ENCODE measurements at places on chromosomes 12 and 14.

- DNase-seq: no peak
These were observed 89.9 kb upstream of the DCN start for GRCh38 chr12:91272461-91273063.

- no peak for DNase-seq
These were observed 24.0 kb downstream of the TIMELESS start for GRCh38 chr12:56425193-56425592.

DNA sequence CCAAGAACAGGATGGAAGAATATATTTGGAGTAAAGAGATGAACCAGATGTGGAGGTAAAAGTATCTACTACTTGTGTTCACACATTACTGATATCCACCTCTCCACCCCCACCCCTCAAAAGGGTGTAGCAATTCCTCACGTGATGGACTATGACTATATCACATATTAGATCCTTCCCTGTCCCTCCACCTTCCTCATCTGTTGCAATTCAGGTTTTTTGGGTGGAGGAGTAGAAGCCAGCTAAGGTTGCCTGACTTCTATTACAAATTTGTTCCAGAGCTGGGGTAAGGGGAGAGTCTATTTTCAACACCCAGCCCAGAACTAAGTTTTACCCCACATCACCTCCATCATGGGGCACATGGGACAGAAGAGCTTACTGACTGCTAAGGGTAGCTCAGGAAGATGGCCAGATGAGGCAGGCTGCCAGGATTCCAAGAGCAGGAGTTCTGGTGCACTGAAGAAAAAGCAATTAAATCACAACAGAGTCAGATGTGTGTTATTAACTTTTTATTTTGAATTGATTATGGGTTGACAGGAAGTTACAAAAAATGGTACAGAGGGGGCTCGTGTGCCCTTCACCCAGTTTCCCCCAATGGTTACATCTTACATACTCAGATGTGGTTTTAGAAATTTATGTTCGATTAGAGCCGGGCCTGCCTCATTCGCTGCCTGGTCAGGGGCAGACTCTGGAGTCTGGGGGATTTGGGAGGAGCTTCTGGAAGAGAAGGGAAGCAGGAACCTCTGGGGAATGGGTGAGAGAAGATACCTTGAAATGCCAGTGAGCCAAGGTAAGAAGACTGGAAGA, 2.1 kb downstream of the RNASE13 start:
- no peak for DNase-seq

DNA sequence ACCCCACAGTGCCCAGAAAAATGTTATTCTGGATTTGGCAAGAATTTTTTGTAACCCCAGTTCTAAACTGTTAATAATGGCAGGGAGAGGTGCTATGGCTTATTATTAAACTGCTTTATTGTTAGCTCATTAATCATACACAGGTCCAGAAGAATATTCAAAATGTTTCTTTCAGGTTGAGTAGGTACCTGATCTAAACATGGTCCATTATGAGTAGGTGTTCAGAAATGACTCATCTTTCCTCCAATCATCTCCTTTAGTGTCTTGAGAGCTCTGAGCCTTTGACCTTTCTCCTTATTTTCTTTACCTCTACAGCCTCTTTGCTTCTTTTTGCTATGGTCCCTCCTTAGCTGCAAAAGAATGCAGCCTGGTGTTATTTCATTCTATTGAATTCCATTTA, 211.0 kb upstream of the GARIN6 start:
- DNase-seq: no peak

DNA sequence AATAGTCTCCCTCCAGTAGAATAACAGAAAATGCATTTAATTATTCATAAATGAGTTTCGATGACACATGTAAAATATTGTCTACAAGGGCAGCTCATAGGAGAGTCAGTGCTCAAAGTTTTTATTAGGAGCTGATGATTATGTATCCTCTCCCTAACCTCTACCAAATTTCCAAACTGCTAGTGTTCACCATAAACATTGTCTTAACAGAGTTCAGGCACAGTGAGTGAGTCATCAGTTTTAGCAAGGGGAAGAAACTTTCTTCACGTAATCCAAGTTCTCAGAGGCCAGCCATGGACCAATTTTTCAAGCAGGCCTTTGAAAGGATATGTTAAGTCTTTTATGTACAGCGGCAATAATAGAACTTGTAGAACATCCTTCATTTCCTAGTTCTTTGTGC, 649.2 kb upstream of the MIS18BP1 start:
- no peak for DNase-seq

- DNase-seq: peak; percentile 47
These were observed 1.8 kb downstream of the FBXL14 start for GRCh38 chr12:1592444-1593173.

DNA sequence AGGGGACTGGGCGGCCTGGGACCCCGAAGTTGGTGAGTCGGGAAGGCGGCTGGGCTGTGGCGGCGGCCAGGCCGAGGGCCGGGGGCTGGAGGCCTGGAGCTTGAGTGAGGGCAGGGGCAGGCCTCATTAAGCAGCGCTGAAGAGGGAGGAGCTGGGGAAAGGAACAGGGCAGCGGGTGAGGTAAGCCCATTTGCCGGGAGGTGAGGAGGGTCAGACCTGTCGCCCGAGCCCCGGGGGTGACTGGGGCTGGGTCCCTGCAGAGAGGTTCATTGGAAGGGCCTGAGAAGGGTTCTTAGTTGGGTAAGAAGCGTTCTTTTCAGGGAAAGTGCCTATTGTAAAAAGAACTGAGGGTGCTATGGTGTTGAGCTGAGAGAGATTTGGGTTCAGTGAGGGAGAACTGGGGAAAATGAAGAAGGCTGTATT, 441 bp downstream of the RAB5B start:
- peak; percentile 30 for DNase-seq

- DNase-seq: no peak
These were observed 311.8 kb downstream of the RPAP3 start for GRCh38 chr12:47394070-47394469.

DNA sequence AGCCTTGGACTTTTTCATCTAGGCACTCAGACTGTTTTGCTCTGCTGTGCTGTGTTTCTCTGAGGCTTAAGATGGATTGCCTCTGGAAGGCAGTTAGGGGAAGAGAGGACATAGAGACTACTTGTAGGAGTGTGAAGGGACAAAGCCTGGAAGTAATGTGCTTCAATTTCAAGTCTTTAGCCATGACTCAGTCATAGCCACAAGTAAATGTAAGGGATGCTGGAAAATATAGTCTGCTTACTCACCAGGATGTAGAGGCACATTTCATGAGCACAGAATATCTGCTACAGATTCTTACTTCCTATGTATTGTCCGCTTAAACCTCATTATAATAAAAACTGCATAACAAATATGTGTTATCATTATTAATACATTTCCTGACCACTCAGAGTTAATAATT, 794.3 kb upstream of the NOVA1 start:
- no peak for DNase-seq

- DNase-seq: no peak
These were observed 21.5 kb upstream of the FAM181A start for GRCh38 chr14:93905623-93906022.

DNA sequence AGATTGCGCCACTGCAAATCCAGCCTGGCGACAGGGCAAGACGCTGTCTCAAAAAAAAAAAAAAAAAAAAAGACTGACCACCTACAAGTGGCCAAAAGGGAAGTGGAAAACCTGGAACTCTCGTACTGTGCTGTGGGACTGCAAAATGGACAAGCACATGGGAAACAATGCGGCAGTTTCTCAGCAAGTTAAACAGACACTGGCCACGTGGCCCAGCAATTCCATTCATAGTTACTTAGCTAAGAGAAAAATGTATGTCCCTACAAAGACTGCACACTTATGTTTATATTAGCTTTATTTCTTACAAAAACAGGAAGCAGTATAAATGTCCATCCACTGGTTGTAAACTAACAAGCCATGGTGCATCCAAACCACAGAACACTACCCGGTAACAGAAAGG, 5.6 kb downstream of the CHFR start:
- no peak for DNase-seq

DNA sequence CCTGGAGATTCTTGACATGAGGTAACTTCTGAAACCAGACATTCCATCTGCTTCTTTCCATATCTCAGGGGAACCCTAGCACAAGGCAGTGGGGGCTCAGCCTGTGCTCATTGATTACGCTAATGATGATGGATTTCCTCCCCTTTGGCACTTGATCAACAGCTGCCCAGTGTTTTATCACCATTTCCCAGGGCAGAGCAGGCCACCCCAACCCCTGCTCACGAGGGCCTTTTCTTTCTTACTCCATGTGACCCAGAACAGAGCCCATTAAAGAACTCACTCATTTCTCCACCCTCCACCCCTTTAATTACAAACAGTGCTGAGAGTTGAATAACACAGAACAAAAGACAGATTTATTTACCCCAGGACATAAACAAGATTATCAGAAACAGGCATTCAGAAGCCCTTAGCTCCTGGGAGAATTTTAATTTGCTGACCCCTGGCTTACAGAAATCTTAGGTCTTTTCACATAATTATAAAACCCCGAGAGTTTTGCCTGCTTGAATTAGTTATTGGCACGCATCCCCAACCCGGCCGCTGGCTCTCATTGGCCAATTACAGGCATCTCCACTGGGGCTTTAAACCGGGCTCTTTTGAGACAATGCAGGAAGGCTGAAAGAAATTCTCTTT, 32.0 kb upstream of the CCDC60 start:
- no peak for DNase-seq

DNA sequence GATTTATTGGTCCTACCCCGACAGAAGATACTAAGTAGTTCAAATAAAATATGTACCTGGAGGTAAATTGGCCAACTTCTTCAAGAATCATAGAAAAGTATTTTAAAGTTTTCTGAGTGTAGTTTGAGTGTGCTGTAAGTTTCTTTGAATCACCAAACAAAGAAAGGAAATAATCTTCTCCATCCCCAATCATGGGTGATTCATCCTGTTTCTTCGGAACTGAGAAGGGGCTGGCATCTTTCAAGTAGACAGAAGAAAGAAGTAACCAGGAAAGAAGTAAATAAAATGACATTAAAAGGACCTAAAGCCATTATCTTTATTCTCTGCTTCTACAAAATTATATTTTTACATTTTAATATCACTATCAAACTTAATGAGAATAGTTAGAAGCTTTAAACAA, 6.8 kb downstream of the LMNTD1 start:
- DNase-seq: no peak

GRCh38 chr12:22039361-22039760, 6.7 kb upstream of the CMAS start:
- no peak for DNase-seq

DNA sequence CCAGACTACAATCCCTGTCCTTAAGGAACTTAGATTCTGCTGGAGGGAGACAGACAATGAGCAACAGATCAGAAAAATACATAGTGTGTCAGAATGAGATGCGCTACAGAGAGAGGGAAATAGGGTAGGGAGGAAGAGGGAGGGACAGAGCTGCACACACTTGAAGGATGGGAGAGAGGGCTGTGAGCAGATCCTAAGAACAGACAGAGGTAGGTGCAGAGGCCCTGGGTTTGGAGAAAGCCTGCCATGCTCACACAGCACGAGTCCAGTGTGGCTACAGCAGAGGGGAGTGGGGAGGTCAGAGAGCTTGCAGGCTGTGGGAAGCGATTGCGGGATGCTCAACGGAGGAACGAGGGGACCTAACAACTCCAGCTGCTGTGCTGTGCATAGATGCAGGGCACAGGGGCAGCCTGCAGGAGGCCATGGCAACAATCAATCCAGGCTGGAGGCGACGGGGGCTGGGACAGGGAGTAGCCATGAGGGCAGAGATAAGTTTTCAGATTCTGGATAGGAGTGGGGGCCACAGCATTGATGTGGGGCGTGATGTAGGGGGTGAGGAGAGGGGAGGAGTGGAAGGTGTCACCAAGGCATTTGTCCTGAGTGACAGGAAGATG, 20.7 kb downstream of the FAIM2 start:
- DNase-seq: no peak

DNA sequence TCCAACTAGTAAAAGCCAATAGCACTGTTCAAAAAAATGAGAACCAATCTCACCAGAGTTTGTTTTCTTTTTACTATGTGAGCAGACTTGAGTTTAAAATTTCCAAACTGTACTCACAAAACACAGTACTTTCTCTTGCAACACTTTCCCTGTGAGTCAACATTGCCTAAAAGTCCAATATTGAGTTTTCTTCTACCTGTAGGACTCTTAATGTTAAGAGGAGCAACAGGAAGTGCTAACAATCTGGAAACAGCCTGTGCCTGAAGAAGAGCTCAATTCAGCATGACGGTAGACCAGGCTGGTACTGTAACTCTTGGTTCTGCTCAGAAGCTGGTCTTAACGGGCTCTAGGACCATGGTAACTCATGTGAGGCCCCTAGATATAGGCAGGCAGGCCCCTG, 144.3 kb downstream of the MED13L start:
- no peak for DNase-seq

GRCh38 chr12:88553941-88554658, 26.2 kb downstream of the KITLG start:
- no peak for DNase-seq

GRCh38 chr14:67491741-67492507, 3.4 kb upstream of the TMEM229B start:
- DNase-seq: no peak

DNA sequence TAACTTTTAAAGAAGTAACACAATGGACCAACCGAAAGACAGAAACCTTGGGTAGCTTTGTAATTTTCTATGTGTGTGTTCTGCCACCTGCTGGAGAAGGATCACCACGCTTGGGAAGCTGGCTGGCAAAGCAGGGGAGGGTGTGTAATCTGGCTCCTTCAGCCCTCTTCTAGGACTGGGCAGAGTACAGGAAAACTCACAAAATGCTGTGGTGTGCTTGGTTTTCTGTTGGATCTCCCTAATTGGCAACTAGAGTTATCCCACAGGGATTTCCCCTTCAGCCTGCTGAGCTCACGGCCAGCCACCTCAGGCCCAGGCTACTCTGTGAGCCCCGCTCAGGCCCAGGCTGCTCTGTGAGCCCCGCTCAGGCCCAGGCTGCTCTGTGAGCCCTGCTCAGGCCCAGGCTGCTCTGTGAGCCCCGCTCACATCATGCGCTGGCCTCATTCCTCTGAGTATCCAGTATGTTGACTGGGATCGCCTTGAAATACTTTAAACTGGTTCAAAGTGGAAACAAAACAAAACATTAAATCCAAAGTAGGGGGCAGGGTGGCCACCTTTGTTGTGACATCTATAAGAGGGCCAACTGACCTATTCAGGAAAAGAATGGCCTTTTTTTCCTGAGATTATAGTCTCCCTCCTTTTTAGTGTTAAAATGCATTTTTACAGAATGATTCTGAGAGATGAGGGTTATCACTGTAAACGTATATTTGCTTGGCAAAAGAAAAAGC, 52.0 kb upstream of the RNU6-8 start:
- DNase-seq: peak; percentile 50

- no peak for DNase-seq
These were observed 485.8 kb downstream of the VRK1 start for GRCh38 chr14:97283005-97283403.

DNA sequence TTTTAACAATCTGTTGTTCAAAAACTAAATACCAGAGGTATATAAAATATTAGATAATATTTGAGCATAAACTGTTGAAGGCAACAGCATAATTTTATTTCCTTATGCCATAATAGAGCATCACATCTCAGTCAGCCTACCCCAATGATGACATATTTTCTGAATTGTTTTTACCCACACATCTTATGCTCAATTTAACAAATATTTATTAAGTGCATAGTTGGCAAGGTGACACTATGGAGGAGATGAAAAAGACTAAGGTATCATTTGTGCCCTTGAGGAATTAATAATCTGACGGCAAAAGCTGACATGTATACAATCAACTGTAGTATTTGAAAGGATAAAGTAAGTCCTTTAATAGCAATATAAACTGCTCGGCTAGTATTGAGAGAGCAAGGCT, 102.4 kb downstream of the SYT1 start:
- DNase-seq: no peak

- DNase-seq: no peak
These were observed 369.2 kb downstream of the CCER1 start for GRCh38 chr12:90585640-90586304.
